Anterior cingulate cortex (tissue), 58 donors: ENCODE measurements at places on chromosomes 5 and 9.
A peak's percentile ranks its signal among the peaks of the same experiment; 100 is the strongest.

- DNase-seq, result no peak
These were observed 558.5 kb downstream of the EFNA5 start for GRCh38 chr5:107112216-107112615.

- DNase-seq, result no peak
These were observed 64.2 kb upstream of the RXRA start for GRCh38 chr9:134262035-134262434.

DNA sequence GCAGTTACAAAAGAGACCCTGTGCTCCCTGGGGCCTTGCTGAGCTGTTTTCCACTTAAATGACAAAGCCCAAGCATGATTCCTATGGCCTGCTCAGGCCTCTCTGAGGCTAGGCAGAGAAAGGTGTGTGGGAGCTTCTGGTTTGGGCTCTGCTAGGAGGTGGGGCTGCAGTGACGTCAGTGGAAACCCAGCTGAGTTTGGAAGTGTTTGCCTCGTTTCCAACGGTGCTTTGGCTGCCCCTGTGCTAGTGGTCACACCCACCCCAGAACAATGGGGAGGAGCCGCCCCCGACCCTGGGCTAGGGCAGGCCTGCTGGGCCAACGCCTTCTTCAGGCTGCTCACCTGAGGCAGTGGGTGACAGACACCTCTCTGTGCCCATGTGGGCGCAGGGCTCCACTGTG lies 10.4 kb downstream of the ANGPTL2 start:
- no peak for DNase-seq

GRCh38 chr5:14777932-14778791 lies 93.4 kb downstream of the ANKH start:
- no peak for DNase-seq

DNA sequence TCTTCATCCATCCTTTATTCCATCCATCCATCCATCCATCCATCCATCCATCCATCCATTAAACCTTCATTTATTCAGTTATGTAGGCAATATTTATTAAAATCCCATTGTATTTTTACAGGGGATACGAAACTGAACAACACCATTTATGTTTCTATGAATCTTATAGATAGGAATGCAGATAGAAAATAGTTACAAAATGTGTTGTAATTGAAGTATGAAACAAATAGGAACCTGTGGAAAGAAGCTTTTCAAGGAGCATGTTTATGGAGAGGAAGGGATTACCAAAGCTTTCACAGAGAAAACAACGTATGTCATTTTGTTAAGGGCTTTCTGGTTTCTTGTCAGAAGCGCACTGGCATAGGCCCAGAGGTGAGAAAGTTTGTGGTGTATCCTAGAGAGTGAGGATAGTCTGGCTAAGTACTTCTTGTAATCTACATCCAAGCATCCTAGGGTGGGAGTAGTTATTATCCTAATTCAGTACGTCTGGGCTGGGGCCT lies 184.0 kb downstream of the CNTLN start:
- DNase-seq, result no peak

DNA sequence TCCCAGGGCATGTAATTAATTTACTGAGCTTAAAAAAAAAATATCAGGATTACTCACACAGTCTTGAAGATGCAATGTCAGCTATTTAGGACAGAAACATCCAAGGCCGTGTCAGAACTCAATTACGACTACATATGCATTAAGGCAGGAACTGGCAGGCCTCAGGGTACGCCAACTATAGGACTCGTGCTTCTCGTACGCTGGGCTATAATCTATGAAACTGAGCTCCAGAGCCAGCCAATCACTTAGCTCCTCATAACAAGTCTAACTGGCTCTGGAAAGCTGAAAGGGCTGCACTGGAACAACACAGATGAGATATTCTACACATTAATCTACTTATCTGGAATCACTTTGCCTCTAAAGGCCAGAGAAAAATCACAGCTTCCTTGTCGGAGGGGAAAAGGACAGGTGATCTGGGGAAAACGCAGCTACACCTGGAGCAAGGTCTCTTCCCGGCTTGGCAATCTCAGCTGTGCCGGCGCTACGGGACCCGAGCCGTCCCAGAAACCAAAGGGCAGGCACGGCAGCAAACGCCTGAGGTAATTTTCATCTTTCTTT lies 212.0 kb downstream of the DEPDC1B start:
- DNase-seq, result no peak

GRCh38 chr9:19828576-19829109 lies 39.8 kb upstream of the SLC24A2 start:
- no peak for DNase-seq

- no peak for DNase-seq
These were observed 1.1 kb downstream of the RPS23 start for GRCh38 chr5:82276800-82277612.

DNA sequence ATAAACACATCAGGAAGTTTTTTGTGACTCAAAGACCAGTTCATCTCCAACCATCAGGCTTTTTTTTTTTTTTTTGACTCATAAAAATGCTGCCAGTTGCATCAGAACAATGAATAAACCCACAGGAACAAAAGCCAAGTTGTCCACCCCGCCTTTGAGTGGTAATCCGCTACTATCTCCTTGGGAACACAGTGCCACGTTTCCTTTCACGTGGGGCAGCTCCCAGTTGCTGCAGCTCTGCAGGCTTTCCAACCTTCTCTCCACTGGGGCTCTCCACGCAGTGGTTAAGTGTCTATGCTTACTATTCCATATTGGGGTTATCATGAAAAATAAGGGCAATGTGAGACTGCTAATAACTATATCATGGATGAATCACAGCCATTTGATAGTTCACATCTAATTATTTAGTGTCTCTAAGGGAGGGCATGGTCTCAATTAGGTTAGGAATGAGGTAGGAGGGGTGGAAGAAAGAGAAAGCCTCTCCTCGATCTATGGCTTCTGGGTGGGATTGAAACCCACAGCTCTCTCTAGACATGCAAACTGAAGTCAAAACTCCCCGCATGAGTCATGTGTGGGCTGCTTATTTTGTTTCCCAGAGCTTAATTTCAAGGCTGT lies 55.8 kb upstream of the ACTBL2 start:
- peak; percentile 4 for DNase-seq

GRCh38 chr9:138099803-138100598 lies 222.4 kb downstream of the CACNA1B start:
- no peak for DNase-seq

- DNase-seq, result no peak
These were observed 14.0 kb downstream of the PPWD1 start for GRCh38 chr5:65577141-65577540.

- DNase-seq, result no peak
These were observed 1162.5 kb upstream of the DMAC1 start for GRCh38 chr9:8962084-8962483.

- DNase-seq, result no peak
These were observed 34.5 kb downstream of the CEP72 start for GRCh38 chr5:646396-647201.

GRCh38 chr9:16312962-16313546 lies 557.4 kb downstream of the BNC2 start:
- DNase-seq, result no peak

DNA sequence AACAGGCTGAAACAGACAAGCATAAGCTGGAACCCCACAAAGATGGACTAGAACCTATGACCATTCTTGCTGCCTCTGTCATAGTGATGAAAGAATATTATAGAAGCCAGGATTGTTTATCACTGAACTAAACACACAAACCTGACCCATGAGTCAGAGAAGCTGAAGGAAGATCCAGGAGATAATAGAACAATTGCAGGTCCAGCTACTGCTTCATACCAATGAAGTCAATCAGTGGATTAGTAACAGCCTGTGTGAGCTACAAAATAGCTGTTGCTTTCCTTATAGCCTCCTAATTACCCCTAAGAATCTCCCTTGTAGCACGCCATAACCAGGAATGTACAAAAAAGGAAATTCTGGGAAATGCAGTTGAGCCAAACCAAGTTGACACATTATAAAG lies 459.9 kb upstream of the ZNF462 start:
- DNase-seq, result no peak

- DNase-seq, result peak; percentile 56
These were observed 71.8 kb upstream of the MAMDC2 start for GRCh38 chr9:69971643-69972449.

DNA sequence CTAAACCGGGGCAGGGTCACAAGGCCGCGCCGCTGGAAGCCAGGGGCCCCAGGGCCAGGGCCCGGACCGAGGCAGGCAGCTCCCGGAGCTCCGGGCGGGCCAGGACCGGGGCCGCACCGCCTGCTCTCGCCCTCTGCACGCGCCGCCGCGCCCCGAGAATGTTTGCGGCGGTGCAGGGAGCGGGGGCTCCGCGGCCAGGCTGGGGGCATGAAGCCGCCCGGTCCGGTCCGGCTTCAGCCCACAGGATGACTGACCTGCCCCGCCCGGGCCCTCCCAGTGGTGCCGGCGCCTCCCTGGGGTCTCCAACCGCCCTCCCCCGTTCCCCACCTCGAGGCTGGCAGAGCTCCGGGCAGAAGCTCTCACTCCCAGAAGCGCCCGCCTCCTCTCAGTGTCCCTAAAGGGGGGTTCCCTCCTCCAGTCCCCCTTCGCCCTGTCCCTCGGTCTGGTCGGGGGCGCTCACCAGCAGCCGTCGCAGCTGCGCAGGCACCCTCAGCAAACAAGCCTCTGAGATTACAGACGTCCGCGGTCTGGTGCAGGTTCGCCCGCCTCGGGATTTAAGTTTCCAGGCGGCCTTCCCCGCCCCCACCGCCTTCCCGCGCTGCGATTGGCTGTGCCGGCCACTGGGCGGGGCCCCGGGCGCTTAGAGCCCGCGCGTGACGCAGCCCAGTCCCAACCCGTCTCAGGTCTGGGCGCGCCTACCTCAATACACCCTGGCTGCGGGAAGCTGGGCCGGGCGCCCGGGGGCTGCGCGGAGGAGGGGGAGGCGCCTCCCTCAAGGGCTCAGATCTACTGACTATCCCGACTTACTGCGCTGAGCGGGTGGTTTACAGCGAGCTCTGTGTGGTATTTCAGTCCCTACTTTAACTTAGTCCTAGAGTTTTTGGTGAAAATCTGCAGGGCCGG lies at the start of gene CTSV:
CTSV (minus strand) TSS at position 532 of the 903 bp plus-strand sequence. CDS start 1,099 bp downstream, outside the sequence.
- DNase-seq, result peak; percentile 4

GRCh38 chr5:37825334-37825915 lies 14.4 kb downstream of the GDNF start:
- no peak for DNase-seq

GRCh38 chr5:362189-362588 lies 40.7 kb downstream of the AHRR start:
- no peak for DNase-seq

GRCh38 chr9:114348906-114349482 lies 19.3 kb downstream of the ORM2 start:
- DNase-seq, result peak; percentile 14

DNA sequence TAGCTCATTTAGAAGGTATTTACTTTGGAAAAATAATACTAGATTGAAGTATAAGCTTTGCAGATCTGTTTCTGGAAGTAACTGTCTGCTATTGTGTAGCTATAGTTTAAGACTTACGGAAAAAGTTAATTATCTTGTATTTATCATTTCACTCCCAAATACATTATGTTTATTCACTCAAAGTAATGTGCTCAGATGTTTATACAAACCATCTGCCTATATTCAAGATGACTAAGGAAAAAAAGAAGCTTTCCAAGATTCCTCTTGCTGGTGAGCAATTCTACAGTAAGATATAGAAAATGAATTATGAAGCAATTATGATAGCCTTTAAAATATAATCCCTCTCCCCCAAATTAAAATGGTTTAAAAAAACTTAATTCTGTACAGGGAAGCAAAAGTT lies 137.9 kb downstream of the KIAA0825 start:
- DNase-seq, result no peak

GRCh38 chr9:89884356-89885083 lies 279.7 kb downstream of the GADD45G start:
- DNase-seq, result no peak

DNA sequence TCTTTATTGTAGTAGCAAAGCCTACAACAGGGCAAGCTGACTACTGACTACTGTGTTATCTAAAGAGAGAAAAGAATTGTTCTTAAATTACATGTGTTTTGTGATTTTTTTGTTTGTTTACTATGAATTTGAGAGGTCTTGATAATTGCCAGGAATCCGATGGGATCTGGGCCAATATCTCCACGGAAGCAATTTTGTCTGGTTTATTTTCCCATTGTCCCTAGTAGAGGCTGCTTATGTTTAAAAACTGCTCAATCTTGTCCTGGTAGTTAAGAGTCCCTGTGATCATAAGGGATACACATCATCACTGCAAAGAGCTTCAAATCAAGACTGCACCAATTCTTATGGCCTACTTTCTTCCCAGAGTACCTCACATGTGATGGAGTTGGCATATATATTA lies 94.4 kb downstream of the GLDC start:
- DNase-seq, result no peak

DNA sequence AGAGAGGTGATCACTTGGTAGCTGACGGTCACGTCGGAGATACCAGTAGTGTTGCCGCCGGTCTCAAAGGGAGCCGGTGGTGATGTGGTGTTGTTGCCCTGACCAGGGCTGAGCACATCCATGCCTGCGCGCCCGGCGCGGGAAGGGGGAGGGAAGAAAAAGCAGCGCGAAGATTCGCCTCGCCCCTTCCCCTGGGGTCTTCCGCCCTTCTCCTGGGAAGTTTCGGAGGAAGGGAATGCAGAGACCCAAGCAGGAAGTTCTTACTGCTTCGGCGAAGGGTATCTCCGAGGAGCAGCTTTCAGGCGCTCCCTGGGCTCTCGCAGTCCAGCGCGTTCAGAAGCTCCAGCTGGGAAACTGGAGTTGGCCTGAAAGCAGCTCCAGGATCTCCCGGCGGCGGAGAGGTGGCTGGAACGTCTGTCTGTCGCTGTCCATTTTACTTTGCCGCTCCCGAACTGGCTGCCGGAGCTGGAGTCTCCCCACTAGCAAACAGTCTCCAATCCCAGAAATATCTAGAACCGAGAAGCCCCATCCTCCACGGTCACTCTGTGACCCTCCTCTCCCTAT lies 565 bp downstream of the HTR1A start:
- no peak for DNase-seq

GRCh38 chr9:115192835-115193525 lies 75.0 kb upstream of the TNC start:
- DNase-seq, result no peak
